ENCODE measurements at places on chromosomes 3 and 15. TPM values are rescaled to one million over a fixed set of nuclear protein-coding genes. Genes with fewer than 3 reads are reported as not detected.

GRCh38 chr3:140863580-140864009 is 78.0 kb upstream of the SLC25A36 start:
- no peak overlapping the region for H3K27ac ChIP-seq
- DNase-seq = peak; percentile 20
- H3K36me3 ChIP-seq = no peaks in the 10 kb centered on the region
- no peaks in the 10 kb centered on the region for H3K27me3 ChIP-seq
- no peak overlapping the region for H3K4me3 ChIP-seq
- H3K4me1 ChIP-seq = no peaks in the 10 kb centered on the region

- no peaks in the 10 kb centered on the region for H3K27me3 ChIP-seq
- H3K4me3 ChIP-seq = no peak overlapping the region
- no peak overlapping the region for H3K27ac ChIP-seq
- DNase-seq = no peak
- H3K4me1 ChIP-seq = no peaks in the 10 kb centered on the region
These were observed 305.5 kb downstream of the GRM7 start for GRCh38 chr3:7166460-7166859.

GRCh38 chr3:66577426-66578203 is 76.8 kb upstream of the LRIG1 start:
- H3K4me3 ChIP-seq = no peak overlapping the region
- no peaks in the 10 kb centered on the region for H3K27me3 ChIP-seq
- no peak for DNase-seq
- no peaks in the 10 kb centered on the region for H3K4me1 ChIP-seq

DNA sequence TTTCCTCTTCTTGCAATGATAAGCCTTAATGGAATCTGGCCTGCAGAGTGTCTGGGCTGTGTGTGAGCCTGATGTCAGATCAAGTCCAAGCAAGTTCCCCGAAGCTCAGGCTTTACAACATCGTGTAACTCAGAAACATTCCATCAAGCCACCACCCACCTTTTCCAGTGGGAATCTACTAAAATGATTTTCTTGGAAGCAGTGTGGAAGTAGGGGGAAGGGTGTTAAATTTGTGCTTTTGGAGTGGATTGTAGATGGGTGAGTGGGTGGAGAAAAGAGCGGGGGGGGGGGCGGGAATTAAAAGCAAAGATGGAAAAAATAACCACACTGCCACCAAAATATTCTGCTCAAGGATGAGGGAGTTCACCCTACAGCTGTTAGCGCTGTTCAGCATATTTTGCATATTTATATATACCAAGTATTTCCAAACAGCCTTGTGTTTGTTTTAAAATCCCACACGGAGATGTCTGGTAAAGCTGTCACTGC is 53.6 kb downstream of the VGLL3 start:
- peak overlapping the region; percentile 21 for H3K27ac ChIP-seq
- H3K4me1 ChIP-seq = peaks cover 4% of the 10 kb centered on the region
- peak; percentile 24 for DNase-seq
- H3K4me3 ChIP-seq = no peak overlapping the region
- H3K27me3 ChIP-seq = no peaks in the 10 kb centered on the region
- H3K36me3 ChIP-seq = no peaks in the 10 kb centered on the region

Gene UPK1B
- total RNA-seq = 0.30 TPM

Gene OR5K2
- total RNA-seq = not detected

DNA sequence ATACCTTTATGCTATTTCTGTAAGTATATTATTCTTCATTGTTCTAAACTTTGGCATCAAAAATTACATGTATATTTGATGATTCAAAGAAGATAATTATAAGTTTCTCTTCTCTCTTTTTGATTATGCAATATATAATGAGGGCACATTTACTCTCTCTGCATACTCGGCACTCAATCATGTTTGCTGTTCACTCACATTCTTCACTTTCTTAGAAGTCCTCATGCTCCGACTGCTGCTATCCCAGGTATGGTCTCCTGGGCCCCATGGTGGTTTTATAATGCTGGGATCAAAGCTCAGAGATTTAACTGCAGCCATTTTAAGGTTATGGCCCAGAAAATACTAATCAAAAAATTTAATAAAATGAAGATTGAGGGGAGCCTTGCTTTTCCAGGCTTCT is 529.7 kb upstream of the IL12A start:
- no peak overlapping the region for H3K4me3 ChIP-seq
- H3K27ac ChIP-seq = no peak overlapping the region
- H3K36me3 ChIP-seq = no peaks in the 10 kb centered on the region
- H3K27me3 ChIP-seq = no peaks in the 10 kb centered on the region
- H3K4me1 ChIP-seq = no peaks in the 10 kb centered on the region

Gene ZBTB47
- 29.9 TPM for total RNA-seq

DNA sequence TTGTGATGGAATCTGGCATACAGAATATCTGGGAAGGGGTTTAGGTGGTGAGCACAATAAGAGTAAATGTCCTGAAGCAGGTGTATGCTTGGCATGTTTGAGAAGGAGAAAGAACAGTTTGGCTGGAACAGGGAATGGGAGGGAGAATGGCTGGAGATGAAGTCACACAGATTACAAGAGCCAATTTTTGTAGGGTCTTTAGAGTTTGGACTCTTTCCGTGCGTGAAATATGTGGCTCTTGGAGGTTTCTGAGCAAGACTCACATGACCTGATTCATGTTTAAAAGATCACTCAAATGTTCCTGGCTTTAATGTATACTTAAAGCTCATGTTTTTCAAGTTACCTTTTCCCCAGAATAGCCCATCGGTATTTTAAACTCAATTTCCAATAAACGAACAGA is 32.8 kb downstream of the SPRED1 start:
- no peak for DNase-seq
- H3K27ac ChIP-seq = no peak overlapping the region
- no peak overlapping the region for H3K4me3 ChIP-seq
- H3K27me3 ChIP-seq = no peaks in the 10 kb centered on the region
- no peaks in the 10 kb centered on the region for H3K4me1 ChIP-seq
- no peaks in the 10 kb centered on the region for H3K36me3 ChIP-seq

- H3K36me3 ChIP-seq = no peaks in the 10 kb centered on the region
- no peak for DNase-seq
- no peak overlapping the region for H3K4me3 ChIP-seq
These were observed 77.5 kb upstream of the STRIT1 start for GRCh38 chr3:155370764-155371503.
